ENCODE measurements at places on chromosomes 5 and 9. TPM values are rescaled to one million over a fixed set of nuclear protein-coding genes. Genes with fewer than 3 reads are reported as not detected.

LMBRD2 gene
- total RNA-seq: 12.1 TPM

GABRA6 gene
- not detected for total RNA-seq

SLCO6A1 gene
- not detected for total RNA-seq

PRDM9 gene
- total RNA-seq: not detected

PNPLA7 gene
- 0.49 TPM for total RNA-seq

Measured in bladder microvascular endothelial cell (primary cell).